ENCODE measurements at places on chromosomes 7 and 10.
A peak's percentile ranks its signal among the peaks of the same experiment; 100 is the strongest.

GRCh38 chr10:74206746-74207145 is 55.7 kb downstream of the ADK start:
- no peak for DNase-seq

- peak; percentile 52 for DNase-seq
Observed at GRCh38 chr7:22823142-22823497, 471 bp upstream of the TOMM7 start.

- DNase-seq = no peak
Observed at GRCh38 chr7:157674027-157674714, 337.4 kb downstream of the DNAJB6 start.

- peak; percentile 16 for DNase-seq
Observed at GRCh38 chr10:108204528-108205305, 1040.2 kb upstream of the SORCS1 start.

Data from suppressor macrophage treated with lipopolysaccharide for 1 hour (primary cell).